ENCODE measurements at places on chromosomes 1 and 21.

- DNase-seq = no peak
These were observed 53.6 kb upstream of the RWDD3 start for GRCh38 chr1:95180371-95180770.

DNA sequence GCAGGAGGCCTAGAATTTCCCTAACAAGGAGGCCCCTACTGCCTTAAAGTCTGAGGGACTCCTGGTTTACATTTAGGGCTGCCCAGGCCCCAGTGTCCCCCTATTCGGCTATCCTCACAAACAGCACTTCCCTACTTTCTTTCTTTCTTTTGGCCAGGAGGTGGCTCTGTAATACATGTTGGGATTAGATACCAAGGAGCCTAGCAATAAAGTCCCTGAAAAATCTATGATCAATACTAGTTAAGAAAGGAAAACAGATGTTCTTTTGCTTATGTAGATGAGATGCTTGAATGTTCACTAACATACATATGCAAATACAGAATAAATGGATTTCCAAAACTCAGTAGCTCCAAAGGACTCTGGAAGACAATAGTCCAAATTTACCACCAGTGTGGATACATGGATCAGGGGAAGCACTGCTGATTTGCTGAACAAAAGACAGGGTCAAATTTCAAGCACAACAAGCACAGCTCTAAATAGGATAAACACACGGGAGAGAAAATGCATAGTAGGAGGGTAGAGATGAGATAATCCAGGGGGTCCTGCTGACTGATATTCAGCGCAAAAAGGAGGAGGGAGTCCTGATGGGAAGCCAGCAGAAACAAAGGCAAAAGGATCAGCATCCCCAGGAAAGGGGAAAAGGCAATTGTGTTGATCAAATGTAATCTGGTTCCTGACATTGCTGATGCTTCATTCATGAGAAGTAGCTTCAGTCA, 240.0 kb downstream of the NUF2 start:
- no peak for DNase-seq

- no peak for DNase-seq
These were observed 288.7 kb upstream of the USP25 start for GRCh38 chr21:15441060-15441493.

DNA sequence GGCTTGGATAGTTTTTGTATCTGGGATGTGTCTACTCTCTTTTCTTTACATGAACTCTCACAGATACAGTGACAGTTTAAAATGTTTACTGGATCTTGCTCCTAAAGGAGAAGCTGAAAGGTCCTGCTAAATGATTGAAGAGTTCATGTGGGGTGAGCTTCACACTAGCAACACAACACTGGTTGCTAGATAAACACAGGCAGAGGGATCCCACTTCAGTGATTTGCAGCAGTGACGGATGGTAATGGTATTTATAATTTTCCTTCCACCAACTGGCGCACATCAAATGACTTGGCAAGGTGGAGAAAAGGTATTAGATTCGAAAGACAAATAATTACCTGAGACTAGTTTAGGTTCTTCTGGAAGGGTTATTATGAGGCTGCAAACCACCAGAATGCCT, 270.2 kb downstream of the TBX15 start:
- DNase-seq = no peak

DNA sequence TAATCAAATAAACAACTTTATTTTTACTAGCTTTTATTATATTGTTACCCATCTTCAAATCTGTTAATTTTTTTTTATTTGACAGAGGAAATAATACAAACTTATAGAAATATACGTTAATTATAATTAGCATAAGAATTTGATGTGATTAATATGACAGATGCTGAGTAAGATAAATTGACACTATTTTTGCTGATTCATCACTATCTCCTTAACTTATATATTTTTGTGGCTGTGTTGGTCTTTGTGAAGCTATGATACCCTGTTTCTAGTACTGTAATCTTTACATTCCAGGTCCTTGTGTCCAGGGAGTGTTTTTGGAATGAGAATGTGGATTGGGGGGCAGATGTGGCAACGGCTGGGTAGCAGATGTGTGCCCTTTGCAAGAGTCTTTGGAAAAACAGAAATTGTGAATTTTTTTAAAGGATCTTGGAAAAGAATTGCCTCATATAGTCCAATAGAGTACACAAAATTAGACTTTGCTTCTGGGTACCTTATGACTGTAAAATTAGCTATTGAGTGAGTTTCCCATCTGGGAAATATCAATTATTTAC, 102.6 kb downstream of the KCNK2 start:
- DNase-seq = no peak

- DNase-seq = peak; percentile 41
These were observed 33.2 kb upstream of the RUNX3 start for GRCh38 chr1:24963099-24963872.

GRCh38 chr1:113191579-113192076, 118.6 kb downstream of the LRIG2 start:
- no peak for DNase-seq

DNA sequence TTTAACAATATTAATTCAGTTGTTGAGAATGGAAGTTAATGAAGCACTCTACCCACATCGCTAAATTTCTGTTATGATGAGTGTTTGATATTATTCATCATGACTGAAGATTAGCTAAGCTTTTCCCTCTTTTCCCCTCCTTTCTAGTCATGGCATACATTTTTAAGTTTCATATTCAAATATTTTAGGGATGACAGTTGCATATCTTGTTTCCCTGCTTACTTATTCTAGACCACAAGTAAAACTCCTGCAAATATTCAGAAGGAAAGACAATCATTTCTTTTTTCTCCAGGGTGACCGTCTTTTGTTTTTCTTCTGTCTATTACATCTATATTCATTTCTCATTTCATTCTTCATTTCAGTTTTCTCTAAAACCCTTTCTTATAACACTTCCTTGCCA, 906.0 kb downstream of the ADGRL2 start:
- DNase-seq = no peak

- DNase-seq = no peak
These were observed 77.5 kb downstream of the ARHGEF16 start for GRCh38 chr1:3531928-3532327.

GRCh38 chr21:14678973-14679574, 133.0 kb upstream of the SAMSN1 start:
- DNase-seq = no peak

- DNase-seq = no peak
These were observed 8.3 kb downstream of the PCSK9 start for GRCh38 chr1:55047611-55048010.

GRCh38 chr1:232522189-232522588, 107.7 kb downstream of the SIPA1L2 start:
- DNase-seq = no peak

GRCh38 chr1:241485145-241485544, 34.4 kb downstream of the FH start:
- no peak for DNase-seq

DNA sequence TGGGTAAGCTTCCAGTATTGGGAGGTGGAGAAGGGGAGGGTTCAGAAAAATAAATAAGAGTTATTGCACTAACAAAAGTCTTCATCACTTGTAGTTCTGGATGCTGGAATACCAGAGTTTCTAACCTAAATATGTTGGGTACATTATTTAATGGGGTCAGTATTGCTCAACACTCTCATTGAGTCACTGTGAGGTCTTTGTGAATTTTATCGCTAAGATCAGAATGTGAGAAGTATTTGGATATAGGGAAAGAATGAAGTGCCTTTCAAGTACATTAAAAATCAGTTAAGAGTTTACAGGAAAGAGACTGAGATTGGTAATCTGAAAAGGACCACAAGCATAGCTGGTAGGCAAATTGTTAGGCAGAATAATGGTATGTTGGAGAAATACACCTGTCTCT, 8.8 kb downstream of the SNRPE start:
- DNase-seq = no peak

- no peak for DNase-seq
These were observed 9.6 kb upstream of the PLA2G4A start for GRCh38 chr1:186819126-186819525.

DNA sequence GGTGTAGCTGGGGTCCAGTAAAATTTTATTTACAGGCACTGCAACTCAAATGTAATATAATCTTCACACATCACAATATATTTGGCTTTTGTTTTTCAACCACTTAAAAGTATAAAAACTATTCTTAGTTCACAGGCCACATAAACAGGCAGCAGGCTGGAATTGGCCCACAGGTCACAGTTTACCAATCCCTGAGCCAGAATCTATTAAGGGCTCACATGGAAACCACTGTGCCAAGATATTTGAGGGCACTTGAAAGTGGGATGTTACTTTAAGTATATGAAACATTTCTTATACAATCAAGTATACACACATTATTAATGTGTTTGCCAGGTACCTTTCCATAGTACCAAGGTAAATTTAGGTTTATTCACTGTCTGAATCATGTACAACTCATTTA, 71.9 kb upstream of the PRDX6 start:
- DNase-seq = no peak

DNA sequence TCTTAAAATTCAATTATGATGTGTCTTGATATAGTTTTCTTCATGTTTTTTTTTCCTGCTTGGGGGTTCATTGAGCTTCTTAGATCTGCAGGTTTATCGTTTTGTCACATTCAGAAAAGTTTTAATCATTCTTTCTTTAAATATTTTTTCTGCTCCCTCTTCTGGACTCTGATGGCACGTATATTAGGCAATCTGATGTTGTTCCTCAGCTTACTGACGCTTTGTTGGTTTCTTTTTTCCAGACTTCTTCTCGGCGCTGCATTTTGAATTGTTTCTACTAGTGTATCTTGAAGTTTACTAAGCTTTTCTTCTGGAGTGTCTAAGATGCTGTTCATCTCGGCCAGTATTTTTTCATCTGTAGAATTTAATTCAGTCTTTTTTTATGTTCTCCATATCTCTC, 44.8 kb upstream of the FMOD start:
- DNase-seq = no peak

DNA sequence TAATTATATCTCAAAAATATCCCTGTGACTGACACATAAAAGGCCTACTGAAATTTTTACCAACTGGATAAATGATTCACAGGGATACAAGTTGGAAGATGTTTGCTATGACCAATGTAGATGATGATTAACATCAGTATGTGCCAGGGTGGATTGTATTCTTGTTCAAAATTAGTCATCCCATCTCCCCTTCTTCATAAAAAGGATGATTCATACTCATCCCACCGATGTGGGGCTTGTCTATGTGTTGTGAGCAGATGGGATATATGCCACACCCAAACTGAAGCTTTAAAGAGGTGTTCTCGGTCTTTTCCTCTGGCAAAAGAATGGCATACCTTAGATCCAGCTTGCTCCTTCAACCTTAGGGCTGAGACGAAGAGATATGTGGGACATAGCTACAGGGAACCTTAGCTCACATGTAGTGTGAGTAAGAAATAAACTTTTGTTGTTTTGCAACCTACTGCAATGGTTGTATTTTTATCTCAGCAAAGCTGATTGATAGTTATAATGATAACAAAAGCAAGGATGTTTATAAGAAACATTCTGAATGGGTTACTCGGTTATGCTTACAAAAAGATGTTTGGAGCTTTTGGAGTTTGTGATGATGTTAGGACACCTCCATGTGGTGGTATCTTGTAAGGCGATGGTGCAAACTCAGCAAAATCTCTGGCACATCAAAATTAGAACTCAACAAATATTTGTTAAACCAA, 29.4 kb downstream of the SPATA17 start:
- no peak for DNase-seq

GRCh38 chr1:10726355-10726754, 70.1 kb downstream of the CASZ1 start:
- no peak for DNase-seq

DNA sequence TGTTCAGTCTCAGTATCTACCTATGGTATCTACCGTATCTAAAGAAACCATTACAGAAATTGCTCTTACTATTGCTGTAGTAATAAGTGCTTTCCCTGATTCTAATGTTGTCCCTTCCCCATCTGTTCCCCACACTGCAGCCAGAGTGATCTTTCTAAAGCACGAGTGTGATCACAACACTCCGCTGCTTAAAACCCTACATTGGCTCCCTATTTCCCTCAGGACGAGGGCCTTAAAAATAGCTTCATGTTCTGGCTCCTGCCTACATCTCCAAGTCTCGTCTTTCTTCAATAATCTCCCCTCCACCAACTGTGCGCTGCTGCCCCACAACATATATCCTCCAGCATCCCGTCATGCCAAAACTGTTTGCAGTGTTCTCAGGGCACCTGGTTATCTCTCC, 150.6 kb downstream of the SDCCAG8 start:
- DNase-seq = no peak

- no peak for DNase-seq
These were observed 262.0 kb downstream of the KIF26B start for GRCh38 chr1:245416781-245417180.

GRCh38 chr1:160942926-160943325, 11.7 kb downstream of the ITLN2 start:
- DNase-seq = no peak

- no peak for DNase-seq
These were observed 53.4 kb downstream of the FBXO2 start for GRCh38 chr1:11600836-11601235.

GRCh38 chr1:55067022-55067778, 27.9 kb downstream of the PCSK9 start:
- no peak for DNase-seq

DNA sequence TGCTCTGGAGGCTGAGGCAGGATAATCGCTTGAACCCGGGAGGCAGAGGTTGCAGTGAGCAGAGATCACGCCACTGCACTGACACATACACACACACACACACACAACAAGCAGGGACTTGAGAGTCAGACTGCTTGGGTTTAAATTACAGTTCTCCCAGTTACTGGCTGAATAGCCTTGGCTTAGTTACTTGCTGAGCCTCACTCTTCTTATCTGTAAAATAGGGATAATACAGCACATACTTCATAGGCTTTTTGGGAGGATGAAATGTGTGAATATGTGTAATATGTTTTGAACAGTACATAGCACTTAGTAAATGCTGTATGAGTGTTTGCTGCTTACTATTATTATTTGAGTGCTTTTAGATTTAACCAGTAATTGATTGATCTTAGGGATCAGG, 23.8 kb downstream of the CDC42 start:
- DNase-seq = no peak
